ENCODE measurements at places on chromosomes 4 and X.

DNA sequence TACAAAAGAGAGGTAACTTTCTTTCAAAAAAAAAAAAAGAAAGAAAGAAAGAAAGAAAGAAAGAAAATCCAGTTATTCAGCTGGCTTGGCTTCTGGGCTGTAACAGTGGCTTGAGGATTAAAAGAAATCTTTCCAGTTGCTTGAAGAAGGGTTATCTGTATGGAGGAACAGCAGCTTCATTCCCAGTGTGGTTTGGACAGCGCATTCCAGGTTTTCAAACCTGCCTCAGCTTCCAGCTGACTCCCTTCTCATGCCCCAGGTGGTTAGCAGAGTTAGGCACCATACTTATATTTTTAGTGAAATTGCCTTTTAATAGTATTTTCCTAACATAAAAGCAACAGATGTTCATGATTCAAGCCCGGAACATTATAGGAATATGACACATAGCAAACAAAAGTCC, 48.6 kb downstream of the TMEM164 start:
- no peak for DNase-seq

- DNase-seq: no peak
Observed at GRCh38 chr4:61301271-61301670, 101.1 kb downstream of the ADGRL3 start.

DNA sequence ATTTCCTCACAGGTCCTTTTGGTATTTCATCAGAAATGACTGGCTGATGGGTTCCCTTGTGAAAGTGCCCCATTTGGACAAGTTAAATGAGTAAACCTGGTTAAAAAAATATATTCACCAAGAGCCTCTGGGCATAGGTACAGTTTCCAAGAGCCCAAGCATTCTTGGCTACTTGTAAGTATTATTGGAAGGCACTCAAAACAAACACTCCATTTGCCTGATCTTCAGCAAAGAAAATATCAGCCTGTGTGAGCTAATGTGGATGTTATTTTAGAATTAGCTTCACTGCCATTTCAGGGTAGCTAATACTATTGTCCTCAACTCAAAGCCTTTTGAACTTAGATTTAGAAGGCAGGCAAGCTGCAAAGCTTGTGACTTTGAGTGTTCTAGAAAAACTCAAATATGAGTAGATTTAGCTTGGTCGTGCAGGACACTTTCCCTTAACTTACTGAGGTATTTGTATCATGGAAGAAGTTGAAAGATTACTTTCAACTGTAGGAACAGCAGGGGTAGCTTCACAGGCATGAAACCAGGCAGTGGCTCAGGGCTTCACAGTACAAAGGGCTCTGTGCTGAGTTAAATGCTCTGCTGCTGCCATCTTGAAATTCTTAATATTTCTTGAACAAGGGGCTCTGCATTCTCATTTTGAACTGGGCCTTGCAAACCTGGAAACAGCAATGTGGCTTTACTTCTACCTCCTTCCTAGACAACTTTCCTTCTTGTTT, 177.2 kb downstream of the AMELX start:
- DNase-seq: no peak

DNA sequence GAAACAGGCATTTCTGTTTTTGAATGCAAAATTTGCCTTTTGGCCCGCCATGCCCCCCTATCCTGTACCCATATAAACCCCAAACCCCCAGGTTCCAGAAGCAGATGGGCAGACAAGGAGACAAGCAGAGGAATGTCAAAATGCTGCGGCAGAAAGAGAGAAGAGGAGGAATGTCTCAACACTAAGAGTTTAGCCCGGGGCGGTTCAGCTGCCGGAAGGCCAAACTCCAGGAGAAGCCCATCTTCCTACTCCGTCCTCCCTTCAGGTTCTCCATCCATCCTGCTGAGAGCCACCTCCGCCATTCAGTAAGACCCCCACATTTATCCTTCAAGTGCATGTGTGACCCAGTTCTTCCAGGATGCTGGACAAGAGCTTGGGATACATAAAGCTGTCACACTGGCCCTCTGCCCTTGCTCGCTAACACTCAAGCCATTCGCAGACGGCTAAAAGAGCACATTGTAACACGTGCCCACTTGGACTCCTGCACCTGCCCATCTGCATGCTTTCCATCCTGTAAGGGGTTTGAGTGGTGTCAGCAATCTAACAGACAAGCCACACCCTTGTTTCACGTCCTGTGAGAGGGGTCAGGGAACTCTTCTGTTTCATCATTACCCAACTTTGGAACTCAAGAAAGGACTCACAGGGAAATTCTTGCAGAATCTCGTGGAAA, 31.3 kb downstream of the TLR10 start:
- DNase-seq: no peak

DNA sequence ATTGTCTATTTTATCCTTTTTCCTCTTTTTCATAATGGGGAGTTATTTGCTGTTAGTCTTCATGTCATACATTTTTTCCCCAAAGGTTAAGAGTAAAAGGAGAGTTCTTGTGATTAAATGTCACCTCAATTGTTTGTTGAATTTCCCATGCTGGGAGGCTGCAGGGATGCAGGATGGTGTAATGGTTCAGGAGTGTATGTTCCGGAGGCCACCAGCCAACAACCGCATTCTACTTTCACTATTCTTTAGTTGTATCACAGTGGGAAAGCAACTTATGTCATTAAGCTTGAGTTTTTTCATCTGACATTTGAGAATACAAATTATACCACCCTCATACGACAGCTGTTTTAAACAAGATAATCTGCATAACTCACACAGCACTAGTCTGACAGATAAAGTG, 15.4 kb downstream of the AFP start:
- no peak for DNase-seq

DNA sequence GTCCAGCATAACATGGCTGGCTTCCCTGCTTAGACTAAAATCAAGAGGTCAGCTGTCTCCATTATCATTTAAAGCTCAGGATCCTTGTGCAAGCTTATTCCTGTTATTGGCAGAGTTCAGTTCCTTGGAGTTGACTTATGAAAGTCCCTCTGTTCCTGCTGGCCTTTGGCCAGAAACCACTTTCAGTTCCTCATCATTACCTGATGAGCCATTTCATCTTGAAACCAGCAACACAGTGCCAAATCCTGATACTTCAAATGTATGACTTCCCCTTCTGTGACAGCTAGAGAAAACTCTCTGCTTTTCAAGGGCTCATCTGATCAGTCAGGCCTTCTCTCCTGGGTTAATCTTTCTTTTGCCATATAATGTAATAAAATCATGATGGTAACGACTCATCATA, 110.6 kb upstream of the FSTL5 start:
- no peak for DNase-seq

GRCh38 chr4:94452476-94453371, 982 bp downstream of the PDLIM5 start:
- peak; percentile 91 for DNase-seq

- DNase-seq: no peak
Observed at GRCh38 chr4:76784237-76784636, 113.7 kb downstream of the SOWAHB start.

GRCh38 chr4:140834839-140835495, 78.8 kb upstream of the TBC1D9 start:
- DNase-seq: no peak

GRCh38 chr4:128177498-128177897, 110.1 kb downstream of the PGRMC2 start:
- DNase-seq: no peak

DNA sequence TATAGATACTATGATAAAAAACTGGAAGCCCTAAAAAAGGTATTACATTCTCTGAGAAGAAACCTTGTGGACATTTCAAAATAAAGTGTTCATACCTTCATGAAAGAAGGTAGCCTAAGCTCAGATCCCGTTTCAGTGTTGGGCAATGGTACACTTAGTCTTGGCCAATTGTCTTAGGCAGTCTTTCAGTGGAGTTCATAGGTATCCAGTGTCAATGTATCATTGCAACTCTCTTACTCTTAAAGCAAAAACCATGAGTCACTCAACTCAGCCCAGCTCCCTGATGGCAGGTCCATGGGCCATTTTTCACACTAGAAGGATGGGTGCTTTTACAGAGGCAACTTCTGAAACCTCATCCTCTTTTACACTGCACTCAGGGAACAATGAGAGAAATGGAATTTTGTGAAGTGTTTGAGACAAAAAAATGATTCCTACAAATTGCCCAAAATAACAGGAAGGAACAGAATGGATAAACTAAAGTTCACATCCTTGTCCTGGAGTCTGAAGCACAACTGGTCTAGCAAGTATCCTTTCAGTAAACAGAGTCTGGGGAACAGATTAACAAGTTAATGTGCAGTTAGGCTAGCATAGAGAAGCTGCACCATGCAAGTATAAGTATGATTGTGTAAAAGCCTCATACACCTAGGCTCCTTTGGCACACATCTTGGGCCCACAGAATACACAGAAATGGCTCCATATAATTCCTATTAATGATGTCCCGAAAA, 7.0 kb upstream of the ZNF827 start:
- DNase-seq: no peak

- no peak for DNase-seq
Observed at GRCh38 chr4:155632310-155632840, 34.3 kb upstream of the GUCY1A1 start.

DNA sequence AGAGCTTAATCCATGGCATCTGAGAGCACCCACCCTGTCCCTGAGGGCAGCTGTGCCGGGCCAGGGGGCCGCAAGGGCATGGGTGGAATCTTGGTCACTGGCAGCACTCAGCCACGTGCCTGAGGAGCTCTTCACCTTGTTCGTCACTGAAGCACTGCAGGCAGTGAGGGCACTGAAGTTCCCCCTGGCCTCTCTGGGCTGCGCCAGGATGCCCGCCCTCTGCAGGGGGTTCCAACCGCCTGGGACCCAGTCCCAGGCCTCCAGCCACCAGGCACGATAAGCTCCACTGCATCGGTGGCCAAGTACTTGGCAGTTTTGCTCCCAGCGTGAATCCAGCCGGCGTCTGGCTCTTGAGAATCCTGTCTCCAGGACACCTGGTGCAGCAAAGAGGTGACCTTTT, 96.4 kb upstream of the MED14 start:
- DNase-seq: no peak

DNA sequence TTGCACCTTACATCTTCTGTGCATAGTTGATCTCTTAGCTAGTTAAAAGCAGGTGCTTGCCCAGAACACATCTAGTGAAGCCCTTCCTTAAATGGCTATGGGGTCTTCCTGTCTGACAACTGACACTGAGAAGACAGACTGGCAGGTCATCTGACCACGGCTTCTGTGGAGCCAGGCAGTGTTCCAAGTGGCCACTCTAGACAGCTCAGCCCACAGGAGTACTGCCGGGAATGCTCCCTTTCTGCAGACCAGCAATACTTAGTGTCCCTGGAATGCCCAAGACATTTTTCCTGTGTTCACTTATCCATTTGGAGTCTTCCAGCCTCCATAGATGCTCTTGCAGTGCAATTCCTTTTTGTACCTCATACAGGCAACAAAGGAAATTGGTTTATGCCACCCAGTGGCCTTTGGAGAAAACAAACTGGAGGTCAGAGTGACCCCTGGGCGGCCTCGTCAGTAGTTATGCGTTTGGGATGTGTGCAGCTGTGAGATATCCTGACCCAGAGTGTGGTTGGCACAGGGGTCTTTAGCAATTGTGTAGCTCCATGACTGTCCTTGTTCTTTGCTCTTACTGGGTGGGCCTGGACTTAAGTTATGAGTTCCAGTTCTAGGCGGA, 335.5 kb downstream of the ARHGAP10 start:
- no peak for DNase-seq

DNA sequence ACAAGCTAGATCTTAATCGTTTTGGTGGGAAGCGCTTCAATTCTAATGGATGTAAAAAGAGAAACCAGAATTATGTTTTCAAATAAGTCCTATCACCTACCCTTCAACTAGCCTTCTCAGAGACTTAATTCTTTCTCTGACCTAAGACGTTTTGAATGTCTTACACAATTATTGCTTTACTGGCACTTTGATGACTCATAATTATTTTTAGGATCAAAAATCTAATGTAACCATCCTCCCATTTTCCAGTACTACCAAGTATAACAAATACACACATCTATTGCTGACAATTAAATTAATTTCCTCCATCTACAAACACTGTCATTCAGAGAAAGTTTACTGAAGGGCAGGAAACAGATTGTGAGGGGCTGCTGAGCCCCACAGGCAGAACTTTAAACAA, 108.6 kb downstream of the PPP3CA start:
- no peak for DNase-seq

DNA sequence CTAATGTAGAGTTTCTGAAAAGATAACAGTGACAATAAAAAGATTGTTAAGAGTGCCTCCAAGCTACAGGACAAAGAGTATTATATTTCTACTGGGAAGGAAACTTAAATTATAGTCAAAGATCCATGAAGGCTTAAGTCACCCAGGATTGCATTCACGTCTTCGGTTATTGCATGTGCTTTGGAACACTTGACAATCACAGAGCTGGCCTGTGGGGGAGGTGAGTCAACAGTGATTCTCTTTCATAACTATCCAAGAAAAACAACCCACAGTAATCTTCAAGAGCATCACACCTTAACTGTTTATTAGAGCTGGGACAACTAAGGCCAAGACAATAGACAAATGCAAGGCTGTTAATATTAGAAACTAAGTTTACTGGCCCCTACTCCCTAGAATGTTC, 40.3 kb downstream of the PDGFC start:
- no peak for DNase-seq

DNA sequence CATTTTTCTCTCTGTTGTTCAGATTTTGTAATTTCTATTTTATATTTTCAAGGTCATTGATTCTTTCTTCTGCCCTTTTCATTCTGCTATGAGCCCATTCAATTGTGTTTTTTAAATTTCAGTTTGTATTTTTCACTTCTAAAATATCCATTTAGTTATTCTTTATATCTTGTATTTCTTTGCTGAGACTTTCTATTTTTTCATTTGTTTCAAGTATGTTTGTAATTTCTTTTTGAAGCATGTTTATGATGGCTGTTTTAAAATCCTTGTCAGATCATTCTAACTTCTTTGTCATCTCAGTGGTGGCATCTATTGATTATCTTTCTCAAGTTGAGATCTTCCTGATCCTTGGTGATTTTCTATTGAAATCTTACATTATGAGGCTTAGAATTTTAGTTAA, 157.2 kb upstream of the USP9X start:
- DNase-seq: no peak

DNA sequence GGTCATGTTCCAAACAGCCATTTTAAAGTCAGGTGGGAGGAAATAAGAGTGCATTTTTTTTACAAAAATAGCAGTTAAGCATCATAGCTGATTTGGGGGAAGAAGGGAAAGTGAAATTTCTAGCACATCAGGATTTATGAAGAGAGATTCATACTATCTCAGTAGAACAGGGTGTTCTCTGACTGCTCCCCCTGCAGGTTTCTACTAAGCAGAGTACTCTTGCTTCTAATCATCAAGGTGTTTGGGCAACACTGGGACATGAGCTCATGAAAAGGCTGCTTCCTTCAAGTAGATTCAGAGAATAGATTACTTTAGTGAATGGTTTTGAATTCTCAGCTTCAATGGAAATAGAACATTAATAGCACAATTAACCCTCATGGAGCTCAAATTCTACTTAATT, 591.4 kb upstream of the PCDH10 start:
- DNase-seq: no peak

Data from vagina (tissue), 2 donors.